ENCODE measurements at places on chromosomes 7 and 10.

DNA sequence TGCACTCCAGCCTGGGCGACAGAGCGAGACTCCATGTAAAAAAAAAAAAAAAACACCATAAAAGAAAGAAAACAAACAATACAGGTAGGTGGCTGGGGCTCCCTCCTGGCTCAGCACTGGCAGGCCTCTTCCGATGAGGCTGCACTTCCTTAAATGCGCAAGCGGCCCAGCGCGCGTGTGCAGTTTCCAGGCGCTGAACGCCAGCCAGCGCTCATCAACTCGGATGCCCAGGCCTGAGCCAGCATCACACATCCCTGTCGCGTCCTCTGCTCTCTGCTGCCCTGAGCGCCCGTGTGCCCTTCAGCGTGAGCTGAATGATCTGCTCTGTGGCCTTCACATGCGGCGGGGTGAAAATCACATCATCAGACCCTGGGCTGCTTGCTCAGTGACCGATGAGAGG lies 31.8 kb downstream of the NUDT1 start:
- no peak for DNase-seq

DNA sequence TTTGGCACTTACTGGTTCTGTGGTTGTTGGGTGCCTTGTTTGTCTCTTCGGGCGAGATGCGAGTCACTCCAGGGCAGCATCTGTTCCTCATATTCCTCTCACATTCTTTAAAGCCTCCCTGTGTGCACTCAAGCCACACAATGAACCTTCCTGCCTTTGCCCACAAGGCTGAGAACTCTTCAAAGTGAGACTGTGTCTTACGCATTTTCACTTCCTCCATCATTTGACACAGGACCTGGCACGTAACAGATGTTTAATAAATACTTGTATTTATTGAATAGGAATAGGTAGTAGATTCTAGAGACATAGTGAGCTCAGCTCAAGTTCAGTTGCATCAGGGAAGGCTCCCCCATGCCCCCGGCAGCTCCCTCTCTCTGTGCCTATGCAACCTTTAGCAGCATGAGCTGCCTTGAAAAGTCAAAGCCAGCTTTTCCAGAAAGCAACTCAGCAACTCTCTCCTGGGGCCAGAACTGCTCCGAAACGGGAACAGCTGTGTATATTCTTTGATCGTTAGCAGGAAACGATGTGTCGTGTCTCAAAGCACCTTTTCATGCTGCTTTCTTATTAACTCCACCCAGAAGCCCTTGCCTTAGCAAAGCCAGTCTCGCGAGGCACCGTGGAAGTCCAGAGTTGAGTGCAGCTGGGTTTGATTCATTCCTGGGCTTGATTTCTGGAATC lies 97.5 kb downstream of the PFKFB3 start:
- peak; percentile 59 for DNase-seq

DNA sequence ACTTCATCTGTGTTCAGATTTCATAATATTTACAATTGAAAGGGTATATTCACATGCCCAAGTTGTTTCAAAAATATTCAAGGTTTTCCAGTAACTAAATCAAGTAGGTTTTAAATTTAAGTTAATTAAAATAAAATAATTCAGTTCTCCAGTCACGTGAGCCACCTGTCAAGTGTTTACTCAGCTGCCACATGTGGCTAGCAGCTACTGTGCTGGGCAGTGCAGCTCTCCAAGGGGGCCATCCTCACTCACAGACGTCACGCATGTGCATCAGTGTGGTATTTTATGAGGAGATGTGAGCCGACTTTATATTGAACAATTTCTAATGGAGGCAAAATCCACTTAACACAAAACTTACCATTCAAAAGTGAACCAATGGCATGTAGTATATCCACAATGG lies 69.7 kb upstream of the CAMK2B start:
- DNase-seq, result no peak

DNA sequence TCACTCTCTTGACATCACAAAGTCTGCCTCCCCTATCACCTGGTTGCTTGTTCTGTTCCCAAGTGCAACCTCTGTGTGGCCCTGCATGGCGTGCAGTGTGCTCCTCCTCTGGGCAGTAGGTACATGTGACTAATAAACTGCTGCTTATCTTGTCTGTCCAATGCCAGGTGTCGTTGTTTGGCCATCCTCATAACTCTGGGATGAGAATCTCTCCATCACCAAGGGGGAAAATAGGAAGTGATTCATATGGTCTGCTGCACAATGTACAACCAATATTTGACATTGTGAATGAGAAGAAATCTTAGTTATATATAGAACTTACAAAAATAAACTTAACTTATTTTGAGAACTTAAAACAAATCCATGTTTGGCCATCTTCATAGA lies 135.2 kb downstream of the INHBA start:
- DNase-seq, result no peak

DNA sequence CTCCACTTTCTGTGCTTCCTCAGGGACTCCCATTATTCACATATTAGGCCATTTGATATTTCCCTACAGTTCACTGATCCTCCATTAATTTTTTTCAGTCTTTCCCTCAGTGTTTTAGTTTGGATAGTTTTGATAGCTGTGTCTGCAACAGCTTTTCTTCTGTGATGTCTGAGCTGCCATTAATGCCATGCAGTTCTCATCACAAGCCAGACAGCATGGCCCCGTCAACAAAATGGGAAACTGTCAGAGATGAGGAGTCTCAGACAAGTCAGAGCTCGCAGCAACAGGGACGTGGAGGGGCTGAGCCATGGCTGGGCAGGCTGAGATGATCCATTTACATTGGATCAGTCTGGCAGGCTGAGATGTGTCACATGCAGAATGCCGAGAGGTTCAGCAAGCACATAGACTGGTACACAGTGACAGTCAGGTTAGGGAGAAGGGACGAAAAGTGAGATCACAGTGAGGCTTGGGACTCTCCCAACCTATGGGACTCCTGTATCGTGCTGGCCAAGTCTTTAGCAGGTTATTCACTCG lies 65.4 kb downstream of the NPS start:
- no peak for DNase-seq

- DNase-seq, result no peak
Observed at GRCh38 chr10:83943920-83944319, 195.4 kb upstream of the GHITM start.

DNA sequence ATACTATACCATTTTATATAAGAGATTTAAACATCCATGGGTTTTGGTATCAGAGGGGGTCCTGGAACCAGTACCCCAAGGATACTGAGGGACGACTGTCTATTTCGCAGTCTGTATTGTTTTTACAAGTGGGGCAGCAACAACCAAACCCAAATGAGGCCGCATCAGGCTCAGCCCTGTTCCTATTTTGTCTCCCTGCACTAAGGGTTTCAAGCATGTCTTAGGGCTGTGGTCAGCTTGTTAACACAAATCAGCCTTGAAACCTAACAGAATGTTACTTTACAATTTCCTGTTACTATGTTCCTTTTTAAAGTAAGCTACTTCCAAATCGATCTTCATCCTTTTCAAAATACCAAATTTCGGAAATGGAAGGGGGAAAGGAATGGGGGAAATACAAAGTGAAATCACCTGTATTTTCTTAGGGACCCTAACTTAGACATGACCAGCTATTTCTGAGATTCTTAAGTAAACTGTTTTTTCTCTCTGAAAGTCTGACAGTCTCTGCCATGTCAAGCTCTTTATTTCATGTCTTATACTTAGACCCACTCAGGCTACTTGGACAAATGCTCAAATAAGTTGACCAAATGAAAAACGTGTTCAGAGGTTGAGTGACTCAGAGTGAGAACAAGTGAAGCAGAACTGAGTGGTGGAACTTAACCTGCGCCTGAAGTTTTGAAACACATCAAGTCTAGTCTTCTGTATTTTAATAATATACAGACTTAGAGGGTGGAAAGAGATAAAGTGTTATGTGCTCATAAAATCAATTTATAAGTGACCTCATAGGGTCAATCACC lies 75.8 kb downstream of the C1GALT1 start:
- no peak for DNase-seq

DNA sequence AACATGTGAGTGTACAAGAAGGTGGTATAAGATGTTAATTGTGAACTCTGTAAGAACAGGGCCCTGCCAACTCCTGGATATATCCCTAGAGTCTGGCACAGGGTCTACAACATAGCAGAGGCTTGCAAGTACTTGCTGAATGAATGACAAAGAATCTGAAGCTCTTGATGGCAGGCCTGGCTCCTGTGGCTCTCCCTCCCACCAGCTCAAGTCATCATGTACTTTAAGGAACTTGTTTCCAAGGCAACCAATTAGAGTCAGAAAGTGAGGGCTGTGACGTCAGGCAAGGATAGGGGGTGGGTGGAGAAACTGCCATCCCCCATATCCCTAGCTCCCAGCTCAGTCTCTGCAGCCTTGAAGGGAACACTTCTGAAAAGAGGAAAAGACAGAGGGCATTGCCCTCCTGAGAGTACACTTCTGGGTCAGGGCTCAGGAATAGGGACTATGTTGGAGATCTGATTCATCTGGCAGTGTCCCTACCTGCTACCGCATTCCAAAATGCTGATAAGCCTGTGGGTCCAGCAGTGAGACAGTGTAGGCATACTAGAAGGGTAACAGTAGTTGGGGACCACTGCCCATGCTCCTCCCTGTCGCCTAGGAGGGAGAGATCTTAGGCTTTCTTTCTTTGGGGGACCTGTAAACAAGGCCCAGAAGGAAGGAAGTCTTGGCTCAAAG lies 34.6 kb upstream of the BTRC start:
- no peak for DNase-seq

- DNase-seq, result no peak
Observed at GRCh38 chr7:151553356-151553755, 33.7 kb upstream of the RHEB start.

All from aorta (tissue), 5 donors.